Endodermal cell (in vitro differentiated cells): ENCODE measurements at places on chromosomes 6 and 20. TPM values are rescaled to one million over a fixed set of nuclear protein-coding genes. Genes with fewer than 3 reads are reported as not detected.
A peak's percentile ranks its signal among the peaks of the same experiment; 100 is the strongest.

DNA sequence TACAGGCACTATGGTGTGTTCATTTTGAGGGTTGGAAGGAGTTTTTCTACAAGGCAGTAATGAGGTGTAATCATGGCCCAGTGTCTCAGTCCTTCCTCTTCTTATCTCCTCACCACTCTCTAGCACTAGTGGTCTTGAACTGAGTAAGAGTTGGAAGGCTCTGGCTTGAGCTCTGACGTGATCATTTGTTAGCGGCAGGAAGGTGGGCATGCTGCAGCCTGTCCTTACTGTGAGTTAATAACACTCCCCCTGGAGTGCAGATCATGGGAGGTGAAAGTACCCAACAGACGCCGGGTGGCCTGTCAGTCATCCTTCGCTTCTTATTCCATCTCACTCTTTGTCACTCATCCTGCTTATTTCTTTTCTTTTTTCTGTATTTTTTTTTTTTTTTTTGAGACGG is 356.9 kb downstream of the CDKAL1 start:
- no peak overlapping the region for H3K4me3 ChIP-seq
- no peaks in the 10 kb centered on the region for H3K27me3 ChIP-seq
- no peaks in the 10 kb centered on the region for H3K36me3 ChIP-seq
- H3K27ac ChIP-seq: no peak overlapping the region

GRCh38 chr6:30722280-30723112 is 2.3 kb downstream of the TUBB start:
- H3K27ac ChIP-seq: peak overlapping the region; percentile 1
- DNase-seq: peak; percentile 93
- no peaks in the 10 kb centered on the region for H3K4me1 ChIP-seq

Gene PDE7B
- total RNA-seq: 0.06 TPM in 1 of 3 replicates, not detected in the others

DNA sequence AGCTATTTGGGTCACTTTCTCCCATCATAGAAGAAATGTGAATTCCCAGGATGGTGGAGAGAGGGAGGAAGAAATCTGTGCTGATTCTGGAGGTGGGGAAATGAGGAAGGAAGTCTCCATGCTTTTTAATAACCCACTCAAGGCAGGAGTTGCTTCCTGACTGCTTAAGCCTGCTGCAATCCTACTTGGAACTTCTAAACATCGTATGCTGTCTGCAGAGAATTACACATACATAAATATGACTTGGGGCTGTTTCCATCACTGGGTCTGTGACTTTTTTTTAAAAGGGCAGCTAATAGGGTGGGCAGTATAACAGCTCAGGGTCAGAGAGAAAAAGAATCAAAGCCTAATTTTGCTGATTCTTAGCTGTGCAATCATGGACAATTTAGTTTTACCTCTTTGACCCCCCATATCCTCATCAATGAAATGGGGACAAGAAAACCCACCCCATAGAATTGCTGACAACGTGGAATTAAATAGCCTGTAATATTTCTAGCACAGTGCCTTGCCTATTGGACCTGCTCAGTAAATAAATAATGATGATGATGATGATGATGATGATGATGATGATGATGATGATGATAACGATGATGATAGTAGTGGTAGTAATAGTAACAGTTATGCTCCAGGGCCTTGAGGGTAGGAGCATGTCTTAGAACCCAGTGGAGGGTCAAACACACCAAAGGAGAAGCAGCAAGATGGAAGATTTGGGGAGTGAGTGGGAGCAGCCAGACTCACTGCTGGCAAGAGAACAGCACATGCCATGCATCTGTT is 166.7 kb upstream of the LRFN2 start:
- no peaks in the 10 kb centered on the region for H3K4me1 ChIP-seq
- no peaks in the 10 kb centered on the region for H3K36me3 ChIP-seq
- DNase-seq: no peak
- H3K27me3 ChIP-seq: peaks cover 11% of the 10 kb centered on the region
- no peak overlapping the region for H3K27ac ChIP-seq

- H3K4me3 ChIP-seq: no peak overlapping the region
- no peaks in the 10 kb centered on the region for H3K27me3 ChIP-seq
- no peaks in the 10 kb centered on the region for H3K4me1 ChIP-seq
- H3K27ac ChIP-seq: no peak overlapping the region
- no peaks in the 10 kb centered on the region for H3K36me3 ChIP-seq
Observed at GRCh38 chr6:137777687-137778075, 89.4 kb upstream of the TNFAIP3 start.
